RPMI7951 (cell line): ENCODE measurements at places on chromosomes 7 and 10.

DNA sequence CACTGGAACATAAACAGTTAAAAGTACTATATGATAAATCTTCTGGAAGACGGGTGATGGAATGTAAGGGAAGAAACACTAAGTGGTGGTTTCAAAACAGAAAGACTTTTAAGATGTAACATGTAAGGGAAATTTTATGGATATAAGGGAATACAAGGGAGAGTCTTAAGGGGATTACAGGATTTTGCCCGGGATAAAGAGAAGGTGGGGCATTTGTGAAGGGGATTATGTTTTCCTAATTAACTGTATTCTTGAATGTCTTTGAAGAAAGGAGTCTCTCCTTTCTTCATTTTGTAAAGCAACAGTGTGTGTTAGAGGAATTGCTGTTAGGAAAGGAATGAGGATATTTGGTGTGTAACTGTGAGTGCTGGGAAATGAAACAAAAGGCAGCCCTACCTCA lies 745.2 kb downstream of the AUTS2 start:
- no peak for DNase-seq

GRCh38 chr10:7787150-7787856 lies 490 bp downstream of the KIN start:
- DNase-seq = peak; percentile 20

- no peak for DNase-seq
These were observed 3.9 kb downstream of the YME1L1 start for GRCh38 chr10:27150261-27150660.

GRCh38 chr10:3127921-3128320 lies 44.7 kb downstream of the PITRM1 start:
- no peak for DNase-seq

GRCh38 chr10:75809003-75809402 lies 377.6 kb downstream of the LRMDA start:
- DNase-seq = no peak
